ENCODE measurements at places on chromosomes 11 and 22.

GRCh38 chr11:103274025-103274424 lies 164.8 kb downstream of the DYNC2H1 start:
- no peak for DNase-seq

GRCh38 chr11:102733232-102733875 lies 8.6 kb upstream of the MMP8 start:
- DNase-seq = no peak

DNA sequence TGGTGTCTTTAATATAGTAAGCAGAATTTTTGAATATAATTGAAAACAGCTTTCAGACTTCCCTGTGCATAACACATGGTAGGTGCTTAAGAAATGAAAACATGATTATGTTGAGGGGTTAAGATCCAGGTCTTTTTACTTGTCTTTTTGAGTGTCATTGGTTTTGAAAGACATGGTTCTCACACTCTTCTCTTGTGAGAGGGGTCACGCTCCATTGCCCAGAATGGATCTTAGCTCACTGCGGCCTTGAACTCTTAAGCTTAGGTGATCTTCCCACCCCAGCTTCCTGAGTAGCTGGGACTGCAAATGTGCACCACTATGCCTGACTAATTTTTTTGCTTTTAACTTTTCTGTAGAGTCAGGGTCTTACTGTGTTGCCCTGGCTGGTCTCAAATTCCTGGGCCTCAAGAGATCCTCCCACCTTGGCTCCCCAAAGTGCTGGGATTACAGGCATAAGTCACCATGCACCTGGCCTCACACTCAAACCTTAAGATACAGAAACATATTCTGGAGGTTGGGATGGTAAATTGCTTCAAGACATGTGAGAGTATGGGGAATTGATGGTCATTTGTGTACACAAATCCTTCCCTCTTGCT lies 1.4 kb downstream of the SPCS2 start:
- DNase-seq = no peak

- no peak for DNase-seq
Measured at GRCh38 chr11:66720223-66720898, 8.7 kb downstream of the SPTBN2 start.

DNA sequence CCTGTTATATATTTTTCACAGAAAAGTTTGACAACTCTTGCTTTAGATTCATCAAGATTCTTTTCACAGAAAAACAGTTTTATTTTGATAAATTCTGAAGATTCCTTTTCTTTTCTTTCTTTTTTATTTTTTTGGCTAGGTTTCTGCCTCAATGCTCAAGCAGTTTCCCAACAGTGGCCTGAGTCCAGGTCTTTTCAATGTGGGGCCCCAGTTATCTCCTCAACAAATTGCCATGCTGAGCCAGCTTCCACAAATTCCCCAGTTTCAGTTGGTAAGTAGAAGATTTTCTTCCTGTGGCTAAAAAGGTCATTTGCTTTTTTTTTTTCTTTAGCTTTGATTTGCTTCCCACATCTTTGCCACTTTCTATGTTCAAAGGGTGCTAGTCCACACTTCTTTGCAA lies 46.0 kb upstream of the ADSL start:
- no peak for DNase-seq

DNA sequence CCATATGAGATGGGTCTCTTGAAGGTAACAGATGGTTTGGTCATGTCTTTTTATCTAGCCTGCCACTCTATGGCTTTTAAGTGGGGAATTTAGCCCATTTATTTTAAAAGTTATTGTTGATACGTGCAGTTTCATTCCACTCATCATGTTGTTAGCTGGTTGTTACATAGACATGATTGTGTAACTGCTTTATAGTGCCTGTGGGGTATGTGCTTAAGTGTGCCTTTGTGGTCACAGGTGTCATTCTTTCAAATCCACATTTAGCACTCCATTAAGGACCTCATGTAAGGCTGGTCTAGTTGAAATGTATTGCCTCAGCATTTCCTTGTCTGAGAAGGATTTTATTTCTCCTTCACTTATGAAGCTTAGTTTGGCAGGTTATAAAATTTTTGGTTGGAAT lies 263.8 kb upstream of the LUZP2 start:
- no peak for DNase-seq

- no peak for DNase-seq
Measured at GRCh38 chr11:111975076-111975806, 38.1 kb downstream of the DIXDC1 start.

DNA sequence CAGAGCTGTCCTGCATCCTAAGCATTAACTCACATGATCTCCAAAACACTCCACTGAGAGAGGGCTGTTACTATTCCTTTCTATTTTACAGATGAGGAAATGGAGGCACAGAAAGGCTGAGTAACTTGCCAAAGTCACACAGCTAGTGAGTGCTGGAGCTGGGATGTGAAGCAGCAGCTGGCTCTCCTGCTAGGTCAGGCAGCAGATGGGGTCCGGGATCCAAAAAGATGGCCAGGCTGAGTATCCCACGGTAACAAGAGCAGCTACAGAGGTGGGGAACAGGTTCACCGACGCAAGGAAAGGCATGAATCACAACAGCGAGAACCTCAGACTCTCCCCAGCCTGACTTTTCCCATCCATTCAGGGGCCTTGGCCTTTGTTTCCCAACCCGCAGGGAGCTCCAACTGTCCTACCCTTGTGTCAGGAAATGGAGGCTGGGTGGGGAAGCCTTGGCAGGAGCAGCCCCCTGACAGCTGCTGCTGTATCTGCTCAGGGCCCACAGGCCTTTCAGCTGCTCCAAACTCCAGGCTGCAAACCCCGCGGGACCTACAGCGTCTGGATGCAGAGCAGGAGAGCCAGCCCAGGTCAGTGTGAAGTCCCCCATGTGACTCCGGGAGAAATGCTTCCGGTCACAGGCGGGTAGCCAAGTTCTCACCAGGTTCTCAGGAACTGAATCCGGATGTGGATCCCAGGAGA lies 29.5 kb downstream of the DKK3 start:
- no peak for DNase-seq

GRCh38 chr11:12802418-12803085 lies 128.3 kb downstream of the TEAD1 start:
- DNase-seq = no peak

DNA sequence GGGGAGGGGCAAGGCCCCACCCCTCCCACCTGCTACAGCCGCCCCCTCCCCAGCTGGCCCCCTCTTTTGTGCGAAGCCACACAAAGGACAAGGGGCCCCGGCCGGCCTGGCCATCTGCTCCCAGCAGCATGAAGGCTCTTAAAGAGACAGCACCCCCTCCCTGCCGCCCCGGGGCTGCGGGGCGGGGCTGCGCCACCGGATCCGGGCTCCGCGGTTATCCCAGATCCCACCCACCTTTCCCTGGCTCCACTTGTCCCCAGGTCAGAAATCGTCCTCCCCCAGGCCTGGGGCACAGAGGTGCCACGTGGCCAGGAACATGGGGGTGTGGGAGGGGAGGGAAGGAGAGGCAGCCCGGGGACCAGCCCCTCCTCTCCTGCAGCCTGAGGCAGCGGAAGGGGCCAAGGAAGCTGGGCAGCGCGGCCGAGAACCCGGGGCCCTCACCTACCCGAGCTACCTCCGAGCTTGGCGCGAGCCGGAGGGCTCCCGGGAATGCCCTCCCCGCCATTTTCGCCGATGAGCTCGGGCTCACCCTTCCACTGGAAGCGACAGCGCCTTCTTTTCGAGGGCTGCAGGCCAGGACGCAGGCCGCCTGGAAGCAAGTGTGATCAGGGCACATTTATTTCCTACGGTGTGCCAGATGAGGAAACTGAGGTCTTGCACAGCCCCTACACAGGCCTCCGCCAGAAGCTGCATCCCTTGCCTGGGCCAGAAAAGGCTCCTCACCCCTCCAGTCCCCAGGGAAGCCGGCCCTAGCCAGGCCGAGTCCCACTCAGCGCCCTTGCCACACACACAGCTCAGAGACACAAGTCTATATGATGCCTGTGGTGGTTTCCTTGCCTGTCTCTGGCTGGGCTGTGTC lies 2.5 kb upstream of the RCOR2 start:
- no peak for DNase-seq

- no peak for DNase-seq
Measured at GRCh38 chr11:69476509-69476961, 4.9 kb upstream of the LINC01488 start.

DNA sequence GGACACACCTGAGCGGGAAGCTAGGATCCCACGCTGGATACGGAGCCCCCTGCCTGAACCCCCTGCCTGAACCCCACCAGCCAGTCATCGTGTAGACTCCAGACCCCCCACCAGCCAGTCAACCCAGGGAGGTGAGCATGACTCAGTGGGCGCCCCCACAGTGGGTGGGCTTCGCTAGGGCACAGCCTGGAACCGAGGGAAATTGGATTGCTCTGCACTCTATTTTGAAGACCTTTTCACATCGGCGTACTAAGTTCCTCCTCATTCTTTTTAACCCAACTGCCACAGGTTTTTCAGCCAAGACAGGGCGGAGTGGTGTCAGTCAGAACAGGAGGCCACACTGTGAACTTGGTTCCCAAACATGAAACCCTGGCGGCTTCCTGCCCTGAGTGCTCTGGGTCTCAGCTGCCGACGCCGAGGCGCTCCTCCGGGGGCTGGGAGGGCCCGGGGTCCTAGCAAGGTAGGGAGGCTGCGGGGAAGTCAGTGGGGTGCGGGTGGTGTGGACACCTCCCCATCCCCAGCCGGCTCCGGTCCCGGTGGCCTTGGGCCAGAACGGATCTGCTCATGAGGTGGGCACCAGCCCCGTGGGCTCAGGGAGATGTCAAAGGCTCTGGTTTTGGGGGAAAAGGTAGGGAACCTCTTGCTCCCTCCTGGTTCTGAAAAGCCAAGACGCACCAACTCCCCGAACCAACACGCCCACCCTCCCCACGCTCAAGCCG lies 57.0 kb downstream of the BRD1 start:
- DNase-seq = no peak

- no peak for DNase-seq
Measured at GRCh38 chr22:38524429-38524828, 18.3 kb upstream of the DDX17 start.

DNA sequence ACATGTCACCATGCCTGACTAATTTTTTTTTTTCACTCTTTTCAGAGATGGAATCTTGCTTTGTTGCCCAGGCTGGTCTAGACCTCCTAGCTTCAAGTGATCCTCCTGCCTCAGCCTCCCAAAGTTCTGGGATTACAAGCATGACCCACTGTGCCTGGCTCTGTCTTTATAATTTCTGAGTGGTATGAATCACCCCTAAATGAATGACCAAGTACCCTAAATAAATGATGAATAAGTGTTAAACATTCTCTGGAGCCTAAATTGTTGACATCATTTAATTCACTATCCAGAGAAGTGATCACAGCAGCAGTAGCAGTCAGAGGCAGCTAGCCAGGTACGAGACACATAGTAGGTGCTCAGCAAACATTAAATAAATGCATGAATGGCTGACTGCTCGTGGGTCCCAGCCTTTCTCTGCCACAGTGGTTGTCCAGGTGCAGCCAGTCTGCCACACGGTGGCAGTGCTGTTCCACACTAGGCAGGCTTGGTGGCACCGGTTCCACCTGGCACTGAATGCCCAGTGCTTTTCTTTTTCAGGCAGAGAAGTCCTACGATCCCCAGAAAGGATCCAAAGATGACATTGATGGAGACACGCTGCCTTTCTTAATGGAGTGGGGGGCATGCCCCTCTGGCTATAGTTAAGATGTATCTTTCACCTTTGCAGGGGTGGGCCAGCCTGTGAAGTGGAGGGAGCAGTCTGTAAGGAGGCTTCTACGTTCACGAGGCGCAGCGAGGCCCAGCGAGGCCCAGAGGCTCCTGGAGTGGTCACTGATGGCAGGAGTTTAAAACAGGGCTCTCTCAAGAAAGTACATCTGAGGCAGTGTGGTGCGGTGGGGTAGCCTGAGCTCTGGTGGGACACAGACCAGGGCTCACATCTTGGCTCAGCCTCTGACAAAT lies 8.7 kb upstream of the TTC12 start:
- peak; percentile 52 for DNase-seq

- DNase-seq = no peak
Measured at GRCh38 chr22:22750335-22751042, 106.1 kb downstream of the GGTLC2 start.

GRCh38 chr11:62923601-62924411 lies 2.6 kb upstream of the CHRM1 start:
- no peak for DNase-seq

DNA sequence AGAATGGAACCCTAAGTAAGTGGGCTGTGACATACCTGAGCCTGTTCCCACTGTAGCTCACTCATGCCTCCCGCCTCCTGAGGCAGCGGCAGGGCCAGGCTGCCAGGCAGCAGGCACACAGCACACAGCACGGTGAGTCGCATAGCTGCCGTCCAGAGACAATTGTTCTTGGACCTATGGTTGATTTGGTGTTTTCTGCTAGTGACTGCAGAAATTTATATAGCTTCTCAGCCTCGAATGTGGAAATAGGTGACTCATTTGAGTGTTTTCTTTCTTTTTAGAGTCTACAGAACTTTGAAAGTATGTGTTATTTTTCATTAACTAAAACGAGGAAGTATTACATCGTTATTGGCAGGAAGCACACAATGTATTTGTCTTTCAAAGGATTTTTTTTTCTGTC lies at the start of gene MMP7:
MMP7 (minus strand) TSS at position 190 of the 400 bp plus-strand sequence; CDS start at position 143, 47 bp downstream.
- no peak for DNase-seq

- no peak for DNase-seq
Measured at GRCh38 chr11:96132437-96132836, 208.5 kb upstream of the MTMR2 start.

DNA sequence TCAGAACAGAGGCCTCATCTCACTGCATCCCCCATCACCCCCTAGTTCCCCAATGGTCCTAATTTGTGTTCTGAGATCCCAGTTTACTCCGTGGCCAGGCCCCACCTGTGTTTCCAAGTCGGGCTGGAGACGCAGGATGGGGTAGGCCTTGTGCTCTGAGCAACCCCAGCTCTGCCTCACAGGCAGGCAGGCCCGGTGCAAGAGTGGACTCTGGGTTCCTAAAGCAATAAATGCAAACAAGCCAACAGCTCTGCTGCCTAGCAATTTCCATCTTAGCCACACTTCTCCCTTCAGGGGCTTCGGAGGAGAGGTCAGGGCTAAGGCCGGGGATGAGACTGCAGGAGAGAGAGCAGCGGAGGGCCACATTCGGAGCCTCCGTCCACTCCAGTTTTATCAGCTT lies 2.5 kb upstream of the EPS8L2 start:
- DNase-seq = no peak

DNA sequence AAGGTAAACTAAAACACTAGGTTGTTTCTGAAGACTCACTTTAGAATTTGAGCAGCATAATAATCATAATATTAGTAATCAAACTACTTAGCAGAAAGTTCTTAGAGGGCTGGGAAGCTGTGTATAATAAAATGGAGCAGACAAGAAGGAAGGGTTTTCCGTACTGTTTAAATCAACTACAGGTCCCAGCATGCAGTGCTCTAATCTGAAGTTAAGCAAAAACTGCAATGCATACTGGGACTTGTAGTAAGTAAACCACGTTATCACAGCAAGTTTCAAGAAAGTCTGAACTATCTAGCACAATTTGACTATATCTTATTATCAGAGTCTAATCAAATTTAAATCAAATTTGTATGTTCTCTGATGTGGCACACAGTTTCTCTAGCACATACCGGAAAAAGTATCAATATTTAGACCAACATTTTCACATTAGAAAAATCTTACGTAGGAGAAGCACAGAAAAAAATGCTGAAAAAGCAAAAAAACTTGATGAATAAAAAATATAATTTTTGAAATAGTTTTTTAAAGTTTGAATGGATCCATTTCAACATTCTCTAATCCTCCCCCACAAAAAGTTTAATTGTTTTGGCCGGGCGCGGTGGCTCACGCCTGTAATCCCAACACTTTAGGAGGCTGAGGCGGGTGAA lies 8.2 kb downstream of the PHF21A start:
- no peak for DNase-seq
